ENCODE measurements at places on chromosomes 2 and 18.

DNA sequence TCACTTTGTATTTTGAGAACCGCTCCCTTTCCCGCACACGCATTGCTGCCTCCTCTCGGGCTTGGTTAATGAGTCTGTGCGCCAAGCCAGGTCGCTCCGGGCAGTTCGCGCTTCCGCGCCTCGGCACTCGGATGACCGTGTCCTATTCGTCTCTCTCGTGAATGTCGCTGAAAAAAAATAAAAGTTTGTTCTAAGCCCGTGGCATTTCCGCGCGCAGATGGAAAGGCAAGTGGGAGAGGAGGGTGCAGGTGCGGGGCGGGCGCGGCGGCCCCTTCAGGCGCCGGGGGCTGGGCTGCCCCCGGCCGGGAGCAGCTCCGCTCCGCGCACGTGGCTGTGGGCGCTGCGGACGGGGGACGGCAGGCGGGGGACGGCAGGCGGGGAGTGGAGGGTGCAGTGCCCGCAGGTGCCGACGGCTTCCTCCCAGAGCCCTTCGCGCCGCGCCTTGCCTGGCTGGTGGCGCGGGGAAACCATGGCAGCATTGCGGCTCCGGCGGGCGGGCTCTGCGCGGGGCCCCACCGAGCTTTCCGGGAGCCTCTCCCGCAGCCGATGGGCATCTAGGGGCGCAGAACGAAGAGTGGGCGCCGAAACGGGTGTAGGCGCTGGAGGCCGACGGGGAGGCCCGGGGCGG, 159.6 kb upstream of the SIX2 start:
- peak; percentile 23 for DNase-seq

GRCh38 chr18:8084160-8084559, 517.0 kb downstream of the PTPRM start:
- no peak for DNase-seq

DNA sequence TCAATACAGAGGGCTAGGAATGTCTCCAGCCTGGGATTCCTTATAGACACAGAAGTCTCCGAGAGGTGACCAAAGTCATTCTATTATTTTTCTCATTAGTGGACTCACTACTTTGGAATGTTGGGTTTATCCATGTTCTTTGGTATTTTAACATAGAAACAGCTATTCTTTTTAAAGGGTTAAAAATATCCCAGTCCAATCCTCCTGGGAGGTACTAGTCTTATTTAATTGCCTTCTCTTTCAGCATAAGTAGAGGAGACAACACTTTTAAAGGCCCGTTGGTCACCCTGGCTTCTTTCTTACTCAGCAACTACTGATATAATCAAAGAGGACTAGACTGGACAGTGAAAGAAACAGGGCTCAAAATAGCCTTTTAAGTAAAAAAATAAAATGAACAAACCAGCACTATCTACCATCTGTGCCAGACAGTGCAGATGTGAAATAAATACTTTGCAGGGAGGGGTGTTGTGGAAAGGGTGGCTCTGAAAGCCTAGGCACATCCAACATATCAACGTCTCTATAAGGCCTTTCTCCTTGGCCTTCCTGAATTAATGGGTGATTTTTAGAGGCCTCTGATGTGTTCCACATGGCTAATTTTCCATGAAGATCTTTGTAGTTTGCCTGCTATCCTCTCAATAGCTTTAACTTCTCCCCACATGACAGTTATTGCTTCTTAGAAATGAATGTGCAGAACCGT, 334.4 kb upstream of the THUMPD2 start:
- no peak for DNase-seq

GRCh38 chr18:69897397-69898108, 50.1 kb downstream of the CD226 start:
- DNase-seq = no peak

- DNase-seq = no peak
These were observed 97.2 kb downstream of the RTN4 start for GRCh38 chr2:54952978-54953456.

DNA sequence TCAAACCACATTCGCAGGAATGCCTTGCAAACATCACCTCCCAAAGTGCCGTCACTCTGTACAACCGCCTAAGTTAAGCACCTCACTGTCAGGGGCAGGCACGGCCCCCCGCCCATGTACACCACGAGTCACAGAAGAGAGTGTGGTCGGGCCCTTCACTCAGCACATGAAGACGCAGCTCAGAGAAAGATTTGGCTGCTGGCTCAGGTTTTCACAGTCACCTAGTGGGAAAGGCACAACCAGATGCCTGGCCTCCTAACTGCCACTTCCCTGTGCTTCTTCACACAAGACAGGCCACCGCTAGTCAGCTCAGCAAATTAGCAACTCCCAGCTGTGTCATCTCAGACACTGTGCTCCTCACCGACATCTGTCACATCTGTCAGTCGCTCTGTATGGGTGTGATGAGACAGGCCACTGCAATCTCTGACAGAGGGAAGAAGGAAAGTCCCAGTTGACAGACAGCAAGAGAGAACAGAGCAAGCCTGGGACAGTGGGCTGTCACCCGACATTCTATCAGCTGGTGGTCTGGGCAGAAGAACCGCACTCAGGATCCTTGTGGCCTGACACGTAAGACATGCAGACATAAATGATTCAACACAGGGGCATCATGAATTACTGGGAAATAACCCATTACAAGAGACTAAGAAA, 60.8 kb downstream of the CRACDL start:
- DNase-seq = no peak

DNA sequence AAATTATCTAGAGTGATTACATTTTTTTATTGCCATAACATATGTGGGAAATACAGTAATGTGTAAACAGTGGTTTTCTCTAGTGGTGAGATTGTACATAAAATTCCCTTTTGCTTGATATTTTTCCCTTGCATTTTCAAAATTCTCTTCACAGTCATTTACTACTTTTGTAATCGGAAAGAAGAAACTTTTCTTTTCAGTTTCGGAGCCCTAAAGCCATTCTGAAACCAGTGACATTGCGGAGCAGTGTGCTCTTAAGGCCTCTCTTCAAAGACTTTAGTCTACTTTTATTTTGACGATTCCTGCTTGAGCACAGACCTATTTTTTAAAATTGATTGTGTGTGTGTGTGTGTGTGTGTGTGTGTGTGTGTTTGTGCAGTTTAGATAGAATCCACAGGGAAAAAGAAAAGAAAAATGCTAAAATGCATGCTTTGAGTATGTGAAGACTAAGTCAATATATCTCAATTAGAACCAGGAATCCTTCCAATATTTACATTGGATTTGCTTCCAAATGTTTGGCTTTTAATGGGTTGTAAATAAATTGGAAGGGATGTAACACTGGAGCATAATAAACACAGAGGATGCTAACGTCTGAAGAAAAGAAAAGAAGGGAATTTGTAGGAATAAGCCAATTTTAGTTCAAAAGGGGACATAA, 357.4 kb downstream of the RND3 start:
- DNase-seq = no peak

DNA sequence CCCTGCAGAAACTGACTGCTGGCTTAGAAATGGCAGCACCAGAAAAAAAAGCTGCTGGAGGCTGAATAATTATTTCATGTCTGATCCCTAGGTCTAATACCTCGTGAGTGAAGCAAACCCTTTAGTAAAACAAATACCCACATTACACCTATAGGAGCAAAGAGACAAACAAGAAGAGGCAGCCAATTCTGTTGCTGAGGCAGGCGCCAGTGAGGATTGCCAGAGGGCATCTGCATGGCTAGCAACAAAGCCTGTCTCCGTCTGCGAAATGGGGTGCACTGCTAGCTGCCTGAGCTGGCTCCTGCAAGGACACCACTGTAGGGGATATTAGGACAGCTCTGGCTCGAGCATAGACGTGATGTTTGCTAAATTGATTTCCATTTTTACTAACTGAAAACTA, 509.7 kb downstream of the TDRD15 start:
- no peak for DNase-seq

- no peak for DNase-seq
These were observed 57.2 kb downstream of the CDC42EP3 start for GRCh38 chr2:37614061-37614738.

GRCh38 chr2:158990397-158991214, 22.2 kb downstream of the TANC1 start:
- no peak for DNase-seq

- peak; percentile 57 for DNase-seq
These were observed at the start of gene SCN3A for GRCh38 chr2:165203689-165204559. TSS of gene SCN3A (minus strand) at chr2:165204050. CDS start at chr2:165176394, 27,656 bp downstream.

DNA sequence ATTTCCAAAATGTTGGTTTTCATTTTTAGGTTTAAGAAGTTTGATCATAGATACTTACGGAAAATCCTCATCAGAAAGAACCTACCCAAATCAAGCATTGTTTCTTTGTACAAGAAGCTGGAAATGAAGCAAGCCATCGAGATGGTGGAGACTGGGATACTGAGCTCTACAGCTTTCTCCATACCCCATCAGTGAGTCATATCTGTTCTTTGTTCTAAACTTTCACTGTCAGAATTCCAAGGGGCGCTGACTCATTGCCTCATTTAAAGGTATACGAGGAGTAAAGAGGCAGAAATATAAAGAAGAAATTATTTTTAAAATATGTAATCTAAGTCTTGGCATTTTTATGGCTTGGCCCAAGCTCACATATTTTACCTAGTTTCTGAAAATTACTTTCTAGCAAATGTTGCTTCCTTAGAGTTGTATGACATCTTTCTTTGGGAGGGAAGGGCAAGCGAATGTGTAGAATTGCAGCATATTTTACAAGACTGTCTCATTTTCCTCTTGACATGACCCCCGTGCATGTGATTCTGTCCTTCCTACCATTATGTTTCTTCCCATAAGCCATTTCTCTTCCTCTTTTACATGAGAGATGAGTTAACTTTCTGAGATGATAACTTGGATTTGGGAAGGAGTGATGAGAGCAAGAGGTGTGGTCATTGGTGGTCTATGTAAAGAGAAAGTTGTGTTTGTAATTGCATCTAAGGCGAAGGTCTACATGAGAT, 41.2 kb downstream of the SLC9A4 start:
- DNase-seq = no peak

DNA sequence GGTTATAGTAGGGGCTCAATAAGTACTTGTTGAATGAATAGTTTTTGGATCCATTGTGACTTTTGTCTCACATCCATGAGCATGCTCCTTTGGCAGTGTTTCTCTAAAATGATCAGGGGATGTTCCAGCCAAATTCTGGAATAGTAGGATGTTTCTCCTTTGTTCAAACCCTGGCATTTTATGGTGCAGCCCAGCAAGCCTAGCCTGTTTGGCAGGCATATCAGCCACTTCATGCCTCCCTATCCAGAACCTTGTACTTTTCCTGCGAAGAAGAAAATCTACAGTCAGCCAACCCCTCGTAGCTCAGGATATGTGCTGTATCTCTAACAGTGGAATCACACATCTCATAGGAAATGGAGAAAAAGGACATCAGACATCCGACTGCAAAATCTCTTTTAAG, 27.1 kb upstream of the RPRD1A start:
- no peak for DNase-seq

DNA sequence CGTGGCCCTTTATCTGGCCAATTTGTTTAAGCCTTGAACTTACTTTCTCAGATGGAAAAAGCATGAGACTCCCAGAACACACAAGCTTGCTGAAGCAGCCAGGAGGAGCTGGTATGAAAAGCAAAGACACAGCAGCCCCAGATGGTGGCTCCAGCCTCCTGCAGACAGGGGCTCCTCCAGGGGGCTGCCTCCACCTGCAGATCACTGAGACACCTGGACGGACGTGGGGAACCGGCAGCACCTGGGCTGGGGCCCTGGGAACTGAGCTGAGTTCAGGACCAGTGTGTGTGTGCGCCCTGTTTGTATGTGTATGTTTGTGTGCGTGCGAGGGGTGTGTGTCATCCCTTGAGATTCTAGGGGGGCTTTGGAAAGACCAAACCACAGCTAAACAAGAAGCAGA, 8.6 kb downstream of the CYS1 start:
- no peak for DNase-seq

DNA sequence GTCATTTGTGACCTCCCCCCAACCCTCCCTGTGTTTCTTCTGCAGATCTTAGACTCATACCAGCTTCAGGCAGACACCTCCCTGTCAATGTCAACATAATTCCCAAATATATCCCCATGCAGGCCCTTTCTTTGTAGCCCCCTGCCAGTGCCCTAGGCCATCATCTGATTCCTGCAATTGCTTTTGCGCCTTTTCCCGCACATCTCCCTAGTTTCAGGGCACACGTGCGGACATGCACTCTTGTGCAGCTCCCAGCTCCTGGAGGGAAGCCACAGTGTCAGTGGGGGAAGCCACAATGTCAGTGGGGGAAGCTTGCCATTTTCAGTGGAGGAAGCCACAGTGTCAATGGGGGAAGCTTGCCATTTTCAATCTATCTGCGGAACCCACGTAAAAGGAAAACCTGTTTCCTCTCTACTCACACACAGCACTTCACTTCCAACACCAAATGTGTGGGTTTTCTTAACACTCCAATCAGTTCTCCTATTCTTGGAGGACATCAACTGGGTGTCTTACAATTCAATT, 256.4 kb downstream of the ACKR3 start:
- DNase-seq = no peak

GRCh38 chr2:149058936-149059335, 20.4 kb downstream of the LYPD6B start:
- DNase-seq = no peak

DNA sequence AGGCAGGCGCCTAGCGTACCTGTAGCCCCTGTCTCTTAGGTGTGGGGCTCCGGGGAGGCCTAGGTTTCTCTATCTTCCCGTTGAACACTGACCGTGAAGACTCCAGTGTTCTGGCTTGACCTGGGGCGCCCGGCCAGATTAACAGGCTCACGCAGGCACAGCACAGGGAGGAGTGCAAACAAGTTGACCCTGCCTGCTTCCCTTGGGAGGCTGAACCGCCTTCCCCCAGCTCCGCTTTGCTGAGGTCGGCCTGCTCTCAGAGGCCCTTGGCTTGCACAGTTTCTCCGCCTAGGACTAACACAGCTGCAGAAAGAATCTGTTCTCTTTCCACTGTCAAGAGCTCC, 567 bp downstream of the PCYOX1 start:
- no peak for DNase-seq

- no peak for DNase-seq
These were observed 29.7 kb upstream of the PID1 start for GRCh38 chr2:229300790-229301189.

- DNase-seq = no peak
These were observed 203.3 kb downstream of the EN1 start for GRCh38 chr2:118644190-118644589.

GRCh38 chr2:196293751-196294515, 122.6 kb upstream of the STK17B start:
- no peak for DNase-seq

GRCh38 chr2:56287974-56288373, 104.2 kb downstream of the CCDC85A start:
- DNase-seq = no peak

All from NCI-H1092 (cell line).